ENCODE measurements at places on chromosomes 7 and 10. TPM values are rescaled to one million over a fixed set of nuclear protein-coding genes. Genes with fewer than 3 reads are reported as not detected.

DNA sequence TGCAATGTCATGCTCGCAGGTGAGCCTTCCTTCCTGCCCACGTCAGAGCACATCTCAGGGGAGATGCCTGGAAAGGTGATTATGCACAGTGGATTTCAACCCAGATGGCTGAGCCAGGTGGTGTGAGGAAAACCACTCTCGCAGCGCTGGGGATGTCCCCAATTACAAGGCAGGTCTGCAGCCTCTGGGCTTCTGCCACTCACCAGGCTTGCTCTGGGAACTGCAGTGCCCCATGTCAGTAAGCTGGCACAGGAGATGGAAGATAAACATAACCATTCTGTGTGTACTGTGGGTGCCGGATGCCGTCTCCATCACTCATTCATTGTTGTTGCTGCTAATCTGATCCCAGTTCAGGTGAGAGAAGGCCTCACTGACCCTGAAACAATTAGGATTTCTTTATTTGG, 222.9 kb upstream of the PITRM1 start:
- no peak for DNase-seq

DNA sequence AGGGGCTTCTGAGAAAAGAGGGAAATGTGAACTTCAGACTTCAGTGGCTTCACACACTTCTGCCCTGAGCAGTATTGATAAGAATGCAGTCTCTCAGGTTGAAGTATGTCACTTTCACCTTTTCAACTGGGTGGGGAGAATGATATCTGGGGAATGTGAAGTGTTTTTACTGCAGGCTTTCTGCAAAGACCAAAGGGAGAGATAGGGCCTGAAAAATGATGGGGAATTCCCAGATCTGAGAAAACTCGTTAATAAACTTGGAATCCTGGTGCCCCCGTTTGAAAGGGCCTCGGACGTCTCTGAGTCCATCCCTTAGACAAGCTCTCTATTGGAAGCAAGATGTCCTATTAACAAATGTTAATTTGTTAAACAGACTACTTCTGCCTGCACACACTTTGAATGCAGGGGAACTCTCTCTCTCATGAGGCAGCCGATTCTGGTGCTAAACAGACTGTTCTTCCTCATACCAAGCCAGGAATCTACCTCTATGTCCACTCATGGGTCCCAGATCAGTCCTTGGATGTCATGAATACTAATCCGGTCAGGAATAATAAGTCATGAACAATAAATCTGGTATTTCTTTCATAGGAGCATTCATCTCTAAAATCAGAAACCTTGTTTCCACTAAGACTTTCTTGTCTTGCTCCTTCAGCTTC, 193.6 kb downstream of the JCAD start:
- DNase-seq: no peak

The RGR gene
- total RNA-seq: not detected

- DNase-seq: no peak
Measured at GRCh38 chr10:117188371-117188770, 8.9 kb upstream of the KCNK18 start.

The SPDYE2 gene
- not detected for total RNA-seq

The GARIN1A gene
- 2.8 TPM for total RNA-seq

The OR13A1 gene
- not detected for total RNA-seq

The HPS6 gene
- total RNA-seq: 20.1 TPM

The ADARB2 gene
- 6.6 TPM for total RNA-seq

The PPP3CB gene
- total RNA-seq: 59.4 TPM

- no peak for DNase-seq
Measured at GRCh38 chr7:22181663-22182062, 175.3 kb downstream of the RAPGEF5 start.

The FAM25A gene
- not detected for total RNA-seq

The TUBB8 gene
- 0.22 TPM for total RNA-seq

- DNase-seq: no peak
Measured at GRCh38 chr7:24922099-24922773, 57.7 kb downstream of the OSBPL3 start.

The ARHGEF5 gene
- total RNA-seq: 2.6 TPM

DNA sequence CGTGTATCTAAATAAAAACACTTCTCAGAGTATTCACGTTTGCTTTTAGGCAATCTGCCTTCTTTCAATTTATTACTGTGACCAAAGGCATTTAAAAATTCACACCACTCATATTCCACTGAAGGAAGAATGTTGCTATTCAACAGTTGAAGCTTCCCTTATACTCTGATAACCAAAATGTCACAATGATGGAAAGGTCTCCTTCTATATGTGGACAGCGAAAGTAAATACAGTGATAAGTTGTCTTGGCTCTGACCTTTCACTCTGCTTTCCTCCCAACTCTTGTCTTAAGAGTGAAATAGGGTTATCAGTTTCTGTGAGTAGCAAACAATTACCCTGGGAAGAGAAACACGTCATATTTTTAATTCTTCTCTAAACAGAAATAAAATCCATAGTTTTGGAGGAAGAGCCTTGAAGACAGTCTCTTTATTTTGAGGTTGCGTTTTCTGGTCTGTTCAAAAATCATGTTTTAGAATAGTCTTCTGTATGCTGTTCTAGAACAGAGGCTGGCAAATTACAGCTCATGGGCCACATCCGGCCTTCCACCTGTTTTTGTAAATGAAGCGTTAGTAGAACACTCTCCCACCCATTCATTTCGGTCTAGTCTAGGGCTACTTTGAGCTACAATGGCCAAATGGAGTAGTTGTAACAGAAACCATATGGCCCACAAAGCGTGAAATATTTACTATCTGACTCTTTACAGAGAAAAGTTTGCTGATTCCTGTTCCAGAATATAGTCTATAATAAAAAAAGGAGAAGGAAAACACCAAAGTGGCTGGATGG, 41.3 kb downstream of the ETV1 start:
- DNase-seq: no peak

DNA sequence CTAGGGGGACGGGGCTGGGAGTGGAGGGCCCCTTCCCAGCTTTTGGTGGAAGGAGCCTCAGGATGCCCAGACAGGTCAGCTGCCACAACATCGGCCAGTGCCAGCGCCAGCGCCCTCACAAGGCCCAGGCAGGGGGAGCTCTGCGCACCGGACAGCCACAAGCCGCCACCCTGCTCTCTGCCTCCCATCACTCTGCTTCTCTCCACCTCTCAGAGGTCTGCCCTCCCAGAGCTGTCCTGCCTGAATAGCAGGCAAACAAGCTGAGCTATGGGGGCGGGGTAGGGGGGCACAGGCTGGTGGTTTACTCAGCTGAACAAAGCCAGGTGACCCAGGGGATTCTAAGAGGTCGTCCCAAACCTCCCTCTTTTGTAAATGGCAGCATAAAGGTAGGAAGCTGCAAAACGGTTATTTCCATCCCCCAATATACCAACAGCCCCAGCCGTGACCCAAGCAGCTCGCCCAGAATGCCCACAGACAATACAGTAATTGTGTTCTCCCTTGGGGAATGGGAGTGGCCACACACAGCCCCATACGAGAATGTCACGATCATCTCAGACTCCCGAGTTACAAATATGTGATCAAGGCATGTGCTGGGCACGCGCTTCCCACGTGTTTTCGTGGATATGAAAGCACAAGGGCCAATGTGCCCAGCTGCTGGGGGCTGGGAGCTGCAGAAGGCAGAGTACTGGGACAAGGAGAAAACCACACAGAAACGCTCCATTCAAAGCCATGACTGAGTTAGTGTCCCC, 19.7 kb downstream of the FAM53B start:
- DNase-seq: no peak

DNA sequence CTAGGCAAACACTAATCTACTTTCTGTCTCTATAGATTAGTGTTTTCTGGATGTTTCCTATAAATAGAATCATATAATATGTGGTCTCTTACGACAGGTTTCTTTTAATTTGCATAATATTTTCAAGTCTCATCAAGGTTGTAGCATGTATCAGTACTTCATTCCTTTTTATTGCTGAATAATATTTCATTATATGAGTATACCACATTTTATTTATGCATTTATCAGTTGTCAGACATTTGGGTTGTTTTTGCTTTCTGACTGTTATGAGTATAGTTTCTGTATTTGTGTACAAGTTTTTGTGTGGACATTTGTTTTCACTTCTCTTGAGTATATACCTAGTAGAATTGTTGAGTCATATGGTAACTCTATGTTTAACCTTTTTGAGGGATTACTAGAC, 48.2 kb downstream of the SHOC2 start:
- no peak for DNase-seq

The OLAH gene
- 3.4 TPM for total RNA-seq

The GIMAP7 gene
- not detected for total RNA-seq

The SEC23IP gene
- 90.3 TPM for total RNA-seq

DNA sequence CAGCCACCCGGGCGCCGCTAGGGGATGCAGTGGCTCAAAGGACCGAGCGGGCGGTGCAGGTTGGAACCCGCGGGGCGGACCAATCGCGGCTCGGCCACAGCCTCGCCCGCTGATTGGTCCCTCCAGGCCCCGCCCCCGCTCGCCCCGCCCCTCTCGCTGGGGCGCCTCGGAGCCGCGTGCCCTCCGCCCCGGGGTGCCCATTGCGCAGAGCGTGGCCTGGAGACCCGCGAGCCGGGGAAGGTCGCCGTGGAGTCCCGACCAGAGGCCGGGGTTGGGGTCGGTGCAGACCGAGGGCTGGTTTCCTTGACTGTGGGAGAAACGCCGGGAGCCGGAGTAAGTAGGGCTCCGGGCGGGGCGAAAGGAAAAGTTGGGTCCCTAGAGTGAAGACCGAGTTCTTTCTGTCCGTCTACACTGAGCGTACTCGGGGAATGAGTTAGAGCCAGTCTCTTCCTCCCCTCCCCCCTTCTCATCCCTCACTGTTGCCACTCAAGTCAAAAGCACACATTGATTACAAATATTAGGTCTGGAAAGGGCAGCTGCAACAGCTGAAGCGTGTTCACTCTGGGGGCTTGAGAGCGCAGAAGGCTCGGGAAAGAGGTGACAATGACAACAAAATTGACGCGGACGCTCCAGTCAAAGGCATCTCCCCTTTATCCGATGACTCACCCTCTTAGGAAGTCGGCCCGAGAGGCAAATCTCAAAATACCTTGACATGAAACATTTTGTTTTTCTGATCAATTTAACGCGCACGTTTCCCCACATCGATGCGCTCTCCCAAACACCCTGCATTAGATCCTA, 843 bp upstream of the GATA3 start:
- no peak for DNase-seq

DNA sequence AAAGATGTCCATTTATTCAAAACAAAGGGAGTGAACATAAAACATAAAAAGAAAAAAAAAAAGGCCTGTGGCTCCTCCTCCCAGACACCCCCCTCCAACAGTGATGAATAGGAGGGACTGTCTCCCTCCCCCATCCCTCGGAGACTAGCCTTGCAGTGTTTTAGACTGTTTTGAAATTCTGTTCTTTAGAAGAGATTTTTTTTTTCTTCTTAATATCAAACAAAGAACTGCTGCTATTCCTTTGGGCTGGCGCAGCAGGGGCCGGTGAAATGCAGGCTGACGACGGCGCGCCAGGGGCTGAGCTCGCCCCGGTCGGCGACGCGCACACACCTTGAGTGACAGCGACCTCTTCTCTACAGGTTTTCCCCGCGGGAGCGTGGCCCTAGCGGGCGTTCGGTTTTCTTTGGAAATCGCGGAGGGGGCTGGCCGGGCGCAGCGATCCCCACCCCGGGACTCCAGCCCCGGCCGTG, at the start of gene LANCL2:
Gene LANCL2, plus strand, starts transcription at position 133 of the 470 bp plus-strand sequence. CDS start 689 bp downstream, outside the sequence.
- no peak for DNase-seq

- DNase-seq: peak; percentile 87
Measured at GRCh38 chr7:493661-494251, 25.9 kb downstream of the PDGFA start.

The NPY4R2 gene
- 0.53 TPM for total RNA-seq

The CELF2 gene
- total RNA-seq: 44.3 TPM

The ZSCAN25 gene
- total RNA-seq: 19.9 TPM

GRCh38 chr7:16268821-16269768, 152.2 kb downstream of the CRPPA start:
- no peak for DNase-seq

DNA sequence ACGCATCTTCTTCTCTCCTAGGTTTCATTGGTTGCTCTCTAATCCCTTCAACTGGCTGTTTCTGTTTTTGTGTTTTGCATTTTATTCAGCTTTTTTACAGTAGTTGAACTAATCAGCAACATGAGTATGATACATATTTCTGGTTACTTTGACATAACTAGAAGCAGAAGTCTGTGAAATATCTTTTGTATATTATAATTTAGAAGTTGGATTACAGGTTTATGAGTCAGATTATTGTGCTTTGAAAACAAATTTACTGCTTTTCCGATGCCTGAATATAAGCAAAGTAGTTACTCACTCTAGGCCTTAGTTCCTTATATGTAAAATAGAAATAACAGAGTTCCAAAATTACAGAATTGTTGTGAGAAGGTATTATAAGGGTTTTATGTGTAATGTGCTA, 96.2 kb upstream of the MEOX2 start:
- DNase-seq: no peak

GRCh38 chr10:21449288-21449966, 76.1 kb downstream of the SKIDA1 start:
- DNase-seq: no peak

The ZNF487 gene
- 2.6 TPM for total RNA-seq

The TNS3 gene
- total RNA-seq: 320 TPM

GRCh38 chr10:104642658-104643302, 1.7 kb downstream of the SORCS3 start:
- no peak for DNase-seq

The EBF3 gene
- not detected for total RNA-seq

The NXPH1 gene
- not detected for total RNA-seq

DNA sequence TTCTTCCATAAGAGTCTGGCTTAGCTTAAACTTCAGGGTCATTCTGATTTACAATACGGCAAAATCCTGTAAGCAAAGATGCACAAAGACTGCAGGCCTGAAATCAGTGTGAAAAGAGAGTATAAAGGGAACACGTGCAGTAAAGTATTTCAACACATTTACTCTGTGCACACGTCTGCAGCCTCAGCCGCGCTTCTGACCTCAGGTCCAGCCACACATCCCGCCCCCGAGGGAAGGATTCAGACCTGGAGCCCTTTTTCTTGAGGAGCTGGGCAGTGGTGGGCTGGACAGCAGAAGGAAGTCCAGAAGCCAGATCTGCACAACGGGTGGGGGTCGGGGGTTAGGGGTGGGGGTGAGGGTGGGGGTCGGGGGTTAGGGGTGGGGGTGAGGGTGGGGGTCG, 58.9 kb upstream of the FAM20C start:
- no peak for DNase-seq

The GJD4 gene
- total RNA-seq: not detected

GRCh38 chr10:119933179-119933578, 40.6 kb downstream of the SEC23IP start:
- no peak for DNase-seq

The ZCWPW1 gene
- total RNA-seq: 2.6 TPM

- no peak for DNase-seq
Measured at GRCh38 chr7:36223851-36224250, 70.8 kb downstream of the EEPD1 start.
